NCI-H1694 (cell line): ENCODE measurements at places on chromosomes 6 and 20.

DNA sequence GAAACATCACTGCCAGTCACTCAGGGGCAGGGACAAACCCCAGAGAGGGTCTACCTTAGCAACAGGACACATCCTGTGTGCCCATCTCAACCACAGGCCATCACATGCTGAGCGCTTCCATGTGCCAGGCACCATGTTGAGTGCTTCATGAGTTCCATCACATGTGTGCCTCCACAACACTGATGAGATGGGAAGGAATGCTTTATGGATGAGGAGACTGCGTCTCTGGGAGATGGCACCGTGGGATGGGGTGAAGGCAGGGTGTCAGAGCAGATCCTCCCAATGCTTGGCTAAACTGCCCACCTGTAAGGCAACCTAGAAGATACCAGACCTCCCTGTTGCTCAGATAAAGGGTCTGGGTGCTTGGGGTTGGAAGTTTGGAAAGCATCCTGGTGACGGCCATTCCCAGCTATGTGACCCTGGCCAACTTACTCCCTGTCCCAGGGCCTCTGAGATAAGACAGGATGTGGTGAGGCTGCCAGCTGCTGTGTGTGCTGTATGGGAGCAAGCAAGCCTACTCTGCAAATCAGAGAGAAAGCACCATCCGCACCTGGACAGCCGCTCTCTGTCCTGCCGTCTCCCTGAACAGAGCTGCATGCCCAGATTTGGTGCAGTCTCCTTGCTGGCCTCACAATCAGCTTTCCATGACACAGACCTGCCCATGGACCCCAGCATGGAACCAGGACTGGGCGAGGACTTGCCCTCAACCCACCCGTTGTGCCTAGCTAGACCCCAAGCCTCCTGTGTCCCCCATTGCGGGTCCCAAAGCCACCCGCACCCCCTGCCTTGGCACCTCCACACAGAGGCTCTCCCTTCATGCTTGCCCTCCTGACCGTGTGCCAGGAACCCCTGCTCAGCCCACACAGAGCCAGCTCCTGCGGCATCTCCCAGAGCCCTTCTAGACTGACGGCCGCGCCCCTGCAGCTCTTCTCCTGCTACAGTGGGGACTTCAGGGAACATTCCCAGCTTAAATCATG is 143.7 kb downstream of the SYNDIG1 start:
- DNase-seq: no peak

DNA sequence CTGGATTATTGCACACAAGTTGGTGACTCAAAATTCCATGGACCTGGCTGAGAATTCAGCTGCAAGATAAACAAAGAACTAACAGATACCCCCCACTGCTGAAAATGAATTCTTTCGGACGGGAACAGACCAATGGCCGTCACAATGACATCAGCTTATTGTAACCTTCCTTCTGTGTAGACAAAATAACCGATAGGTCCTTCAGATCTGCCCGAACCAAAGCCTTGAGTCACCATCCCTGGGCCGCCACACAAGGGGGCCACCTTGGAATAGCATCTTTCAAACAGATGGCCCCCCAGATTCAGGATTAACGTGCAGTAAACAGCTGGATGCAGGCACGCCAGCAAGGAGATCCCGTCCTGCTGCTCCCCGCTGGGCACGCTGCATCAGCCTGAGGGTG is 214.0 kb upstream of the EXOC2 start:
- DNase-seq: no peak

- peak; percentile 25 for DNase-seq
Observed at GRCh38 chr6:41097467-41098090, 24.8 kb downstream of the NFYA start.

DNA sequence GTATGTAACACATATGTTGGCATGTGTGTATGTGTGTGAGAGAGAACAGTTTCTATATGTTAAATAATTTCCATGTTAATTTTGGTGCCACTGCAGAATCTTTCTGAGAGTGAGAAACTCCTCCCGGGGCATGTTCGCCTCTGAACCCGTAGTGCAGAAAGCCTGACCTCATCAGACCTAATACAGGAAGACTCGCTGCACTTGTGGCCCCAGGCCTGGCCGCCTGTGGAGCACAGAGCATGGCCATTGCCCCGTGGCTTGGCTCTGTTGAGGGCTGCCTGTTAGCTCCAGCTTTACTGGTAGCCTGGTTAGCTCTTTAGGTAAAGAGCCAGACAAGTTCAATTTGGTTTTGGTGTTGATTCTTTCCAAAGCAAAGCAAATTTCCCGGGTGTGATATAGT is 25.5 kb downstream of the FARS2 start:
- DNase-seq: no peak

GRCh38 chr20:23050076-23050838 is 785 bp upstream of the THBD start:
- DNase-seq: no peak

- DNase-seq: no peak
Observed at GRCh38 chr6:138482816-138483215, 16.5 kb downstream of the NHSL1 start.
